ENCODE measurements at places on chromosomes 5 and 9.
A peak's percentile ranks its signal among the peaks of the same experiment; 100 is the strongest.

- no peak for DNase-seq
These were observed 34.2 kb downstream of the CDK7 start for GRCh38 chr5:69268899-69269298.

GRCh38 chr5:178335302-178336030, 102.9 kb upstream of the PHYKPL start:
- DNase-seq: no peak

- DNase-seq: no peak
These were observed 58.1 kb upstream of the CDKN2B start for GRCh38 chr9:22067196-22067595.

DNA sequence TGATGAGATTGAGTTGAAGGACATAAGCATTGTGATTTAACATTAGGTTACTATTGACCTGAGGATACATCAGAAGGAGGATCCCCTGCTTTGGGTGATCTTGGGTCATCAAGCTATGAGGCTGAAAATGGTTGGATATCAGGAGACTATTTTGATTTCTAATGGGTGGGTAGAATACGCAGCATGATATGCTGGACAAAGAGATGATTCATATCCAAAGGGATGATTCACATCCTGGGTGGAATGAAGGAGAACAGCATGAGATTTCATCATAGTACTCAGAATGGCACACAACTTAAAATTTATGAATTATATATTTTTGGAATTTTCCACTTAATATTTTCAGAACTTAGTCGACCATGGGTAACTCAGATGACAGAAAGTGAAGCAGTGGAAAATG, 1759.5 kb upstream of the C9orf72 start:
- no peak for DNase-seq

DNA sequence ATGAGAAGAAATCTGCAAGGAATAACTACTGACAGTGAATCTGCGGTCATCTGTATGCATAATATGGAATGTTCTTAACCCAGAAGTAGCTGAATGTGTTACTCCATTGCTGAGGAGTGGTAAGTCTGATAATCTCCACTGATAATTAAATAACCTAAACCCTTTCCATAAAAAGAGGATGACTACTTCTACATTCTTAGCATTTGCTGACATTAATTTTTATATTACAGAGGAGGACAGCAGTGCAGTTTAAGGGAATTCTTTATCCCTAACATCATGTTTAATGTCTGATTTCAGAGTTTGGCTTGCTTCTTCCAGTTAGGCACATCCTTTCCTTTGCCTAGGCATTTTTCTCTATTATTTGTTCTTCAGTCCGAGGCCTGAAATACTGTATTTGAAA, 52.2 kb downstream of the CDC42SE2 start:
- DNase-seq: no peak

GRCh38 chr5:87258507-87258906, 9.2 kb upstream of the RASA1 start:
- DNase-seq: no peak

DNA sequence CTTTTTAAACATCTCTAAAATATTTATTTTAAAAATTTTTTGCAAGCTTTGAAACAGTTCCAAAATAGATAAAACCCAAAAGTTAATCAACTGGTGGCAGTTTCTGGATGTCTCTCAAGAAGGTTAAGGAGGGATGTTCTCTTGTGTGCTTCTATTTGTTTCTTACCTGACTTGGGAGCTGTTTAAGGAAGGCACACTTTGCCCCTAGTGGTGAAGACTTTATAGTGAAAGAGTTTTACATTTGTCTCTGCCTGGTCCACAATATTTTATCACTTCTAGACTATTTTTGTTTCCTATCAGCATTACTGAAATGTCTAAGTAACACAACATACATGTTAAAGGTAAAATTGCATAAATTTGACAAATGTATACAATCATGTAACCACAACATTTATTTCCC, 552.8 kb downstream of the SEMA5A start:
- DNase-seq: no peak

- no peak for DNase-seq
These were observed 287.6 kb downstream of the PDE4D start for GRCh38 chr5:59605915-59606314.

GRCh38 chr9:85521371-85522197, 220.2 kb downstream of the AGTPBP1 start:
- no peak for DNase-seq

GRCh38 chr5:78245136-78245535, 49.4 kb downstream of the AP3B1 start:
- DNase-seq: no peak

DNA sequence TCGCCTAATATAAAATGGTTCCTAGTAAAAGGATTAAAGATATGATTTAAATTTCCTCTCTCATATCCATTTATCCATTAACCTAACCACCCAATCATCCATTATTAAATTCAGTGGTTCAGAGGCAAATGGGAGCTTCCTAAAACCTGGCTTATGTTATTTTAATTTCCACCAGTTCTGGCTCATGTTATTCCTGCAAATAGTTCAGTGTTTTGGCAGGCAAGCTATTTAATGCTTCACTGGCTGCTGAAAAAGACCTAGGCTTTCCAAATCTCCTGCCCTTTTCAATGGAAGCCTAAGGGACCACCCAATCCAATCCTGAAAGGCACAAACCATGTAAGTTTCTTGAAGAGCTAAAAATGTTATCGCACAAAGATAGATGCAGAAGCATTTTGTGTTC, 52.3 kb downstream of the POC5 start:
- no peak for DNase-seq

DNA sequence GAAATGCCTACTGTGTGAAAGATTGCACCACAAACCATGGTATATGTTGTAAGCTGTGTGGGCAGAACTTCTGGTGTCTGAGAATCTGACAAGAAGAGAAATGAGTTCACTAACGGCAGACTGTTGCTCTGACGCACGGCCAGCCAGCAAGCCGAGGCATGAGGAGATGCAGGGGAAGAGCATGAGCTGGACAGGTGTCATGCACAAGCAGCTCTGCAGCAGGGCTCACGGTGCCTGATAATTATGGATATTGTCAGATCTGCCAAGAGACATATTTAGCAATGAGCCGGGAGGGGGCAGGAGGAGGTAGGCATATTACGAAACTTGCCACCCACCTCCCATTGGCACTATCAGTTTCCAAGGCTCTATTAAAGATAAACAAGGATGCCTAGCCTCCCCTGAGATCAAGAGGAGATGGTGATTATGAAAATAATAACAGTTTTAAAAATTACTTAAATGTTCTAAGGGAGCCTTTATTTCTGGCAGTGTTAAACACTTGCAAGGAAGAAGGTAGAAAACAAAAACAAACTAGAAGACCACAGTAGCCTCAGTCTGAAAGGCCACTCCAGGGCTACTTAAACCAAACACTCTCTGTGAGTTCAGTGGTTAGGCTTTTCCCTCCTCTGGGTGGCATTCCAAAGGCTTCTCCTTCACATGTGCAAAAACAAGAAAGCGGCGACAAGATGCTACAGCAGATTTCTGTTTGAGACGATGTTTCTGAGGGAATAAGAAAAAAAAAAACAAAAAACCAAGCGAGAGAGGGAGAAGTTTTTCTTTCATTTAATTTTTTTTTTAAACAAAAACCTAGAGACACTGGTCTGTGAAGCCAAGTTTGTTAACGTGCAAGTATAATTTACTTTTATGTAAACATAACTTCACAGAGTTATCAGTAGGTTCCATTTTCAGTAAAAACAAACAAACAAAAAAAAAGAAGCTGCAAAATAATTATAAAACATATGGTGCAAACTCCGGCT, 339.5 kb downstream of the BNC2 start:
- DNase-seq: no peak

GRCh38 chr5:133702791-133703770, 90.7 kb upstream of the FSTL4 start:
- DNase-seq: no peak

GRCh38 chr5:135460246-135461033, 8.3 kb upstream of the TIFAB start:
- DNase-seq: no peak

- DNase-seq: no peak
These were observed 134.0 kb downstream of the GCNT1 start for GRCh38 chr9:76592974-76593347.

- no peak for DNase-seq
These were observed 1.4 kb downstream of the LRSAM1 start for GRCh38 chr9:127452691-127453090.

- no peak for DNase-seq
These were observed 52.8 kb upstream of the SNAPC3 start for GRCh38 chr9:15369871-15370270.

GRCh38 chr9:36142510-36143244, 6.1 kb downstream of the GLIPR2 start:
- DNase-seq: no peak

DNA sequence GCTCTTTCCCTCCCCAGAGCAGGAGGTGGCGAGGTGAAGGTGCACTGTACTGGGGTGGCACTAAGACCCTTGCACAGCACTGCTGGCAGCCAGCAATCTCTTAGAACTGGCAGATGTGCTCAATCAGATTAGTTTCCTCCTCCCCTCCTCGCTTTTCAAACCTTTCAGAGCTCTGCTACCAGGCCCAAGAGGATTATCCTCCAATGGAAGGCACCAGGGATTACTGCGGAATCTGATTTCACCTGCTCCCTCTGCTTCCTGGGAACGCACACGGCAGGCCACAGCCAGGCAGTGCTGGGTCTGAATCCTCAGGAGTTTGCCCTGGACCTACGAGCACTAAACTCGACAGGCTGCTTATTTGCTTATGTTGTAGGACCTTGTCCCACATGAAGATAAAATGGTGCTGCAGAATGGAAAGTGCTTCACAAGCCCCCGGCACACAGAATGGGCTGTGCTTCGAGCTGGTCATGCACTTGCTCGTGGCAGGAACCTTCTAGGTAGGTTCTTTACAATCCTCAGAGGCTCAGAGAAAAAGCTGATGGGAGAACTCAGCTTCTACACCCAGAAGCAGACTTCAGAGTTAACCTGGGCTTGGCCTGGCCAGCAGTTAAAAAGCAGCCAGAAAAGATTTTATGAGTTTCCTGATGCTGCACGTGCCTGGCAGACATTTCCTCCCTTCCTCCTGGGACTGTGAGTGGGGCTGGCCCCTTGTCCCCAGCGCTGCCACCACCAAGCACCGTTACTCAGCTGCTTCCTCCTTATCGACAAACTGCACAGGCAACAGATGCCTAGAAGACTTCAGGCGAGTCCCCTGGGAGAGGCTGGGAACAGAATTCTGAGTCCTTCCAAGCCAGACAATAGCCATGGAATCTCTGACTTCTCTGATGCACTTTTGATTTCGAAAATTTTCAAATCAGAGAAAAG, 33.1 kb downstream of the FABP6 start:
- DNase-seq: peak; percentile 34

DNA sequence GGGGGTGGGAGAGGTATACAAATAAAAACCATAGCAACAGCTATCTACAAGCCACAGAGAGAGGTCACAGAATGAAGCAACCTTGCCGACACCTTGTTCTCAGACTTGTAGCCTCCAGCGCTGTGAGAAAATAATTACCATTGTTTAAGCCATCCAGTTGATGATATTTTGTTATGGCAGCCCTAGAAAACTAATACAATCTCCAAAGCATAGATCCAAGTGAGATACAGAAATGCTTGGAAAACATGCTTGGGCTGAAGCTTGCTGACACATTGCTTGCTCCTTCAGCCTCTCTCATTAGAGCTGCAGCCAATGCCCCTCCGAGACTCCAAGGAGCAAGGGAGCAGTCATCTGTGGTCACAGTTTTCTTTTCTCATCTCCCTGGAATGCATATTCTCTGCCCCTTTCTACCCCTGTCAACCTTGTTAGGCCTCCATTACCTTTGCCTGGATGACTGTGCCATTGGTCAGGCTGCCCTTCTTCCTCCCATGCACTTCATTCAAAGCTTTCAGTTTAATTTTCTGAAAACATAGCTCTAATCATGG, 401.4 kb upstream of the KLF4 start:
- no peak for DNase-seq

- no peak for DNase-seq
These were observed 51.9 kb upstream of the NEK6 start for GRCh38 chr9:124205686-124206352.

- DNase-seq: no peak
These were observed 22.6 kb downstream of the TGFBR1 start for GRCh38 chr9:99127356-99128132.

GRCh38 chr9:100307080-100307479, 45.7 kb downstream of the TEX10 start:
- no peak for DNase-seq

- no peak for DNase-seq
These were observed 222.9 kb upstream of the MEF2C start for GRCh38 chr5:89105836-89106235.

DNA sequence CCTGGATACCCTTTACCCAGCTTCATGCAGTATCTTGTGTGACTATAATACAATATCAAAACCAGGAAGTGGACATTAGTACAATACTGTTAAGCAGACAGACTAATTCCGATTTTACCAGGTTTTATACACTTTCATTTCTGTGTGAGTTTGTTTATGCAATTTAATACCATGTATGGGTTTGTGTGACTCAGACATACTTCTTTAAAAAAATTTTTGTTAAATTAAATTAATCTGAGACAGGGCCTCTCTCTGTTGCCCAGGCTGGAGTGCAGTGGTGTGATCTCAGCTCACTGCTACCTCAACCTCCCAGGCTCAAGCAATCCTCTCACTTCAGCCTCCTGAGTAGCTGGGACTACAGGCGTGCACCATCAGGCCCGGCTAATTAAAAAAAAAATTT, 156.8 kb downstream of the GAPVD1 start:
- DNase-seq: no peak

- DNase-seq: no peak
These were observed 4.5 kb downstream of the LMX1B start for GRCh38 chr9:126618190-126618584.

GRCh38 chr5:158100373-158100888, 241.5 kb upstream of the CLINT1 start:
- DNase-seq: no peak

GRCh38 chr9:15531380-15531779, 20.6 kb upstream of the PSIP1 start:
- no peak for DNase-seq

DNA sequence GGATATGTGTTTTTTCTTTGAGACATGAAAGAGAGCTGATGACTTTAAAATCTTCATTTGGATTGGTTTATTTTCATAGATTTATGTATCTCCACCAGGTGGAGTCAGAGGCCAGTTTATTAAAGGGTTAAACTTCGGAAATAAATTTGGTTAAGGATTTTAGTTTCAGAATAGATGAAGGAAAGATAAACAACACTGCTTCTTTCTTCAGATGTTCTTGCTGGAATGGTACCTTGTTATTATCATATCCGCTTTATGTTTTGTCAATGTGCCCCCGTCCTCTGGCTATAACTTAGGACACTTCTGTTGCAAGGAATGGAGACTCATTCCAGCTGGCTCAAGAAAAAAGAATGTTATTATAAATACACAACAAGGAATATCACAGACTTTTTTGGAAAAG, 81.2 kb downstream of the ALDH1A1 start:
- no peak for DNase-seq

DNA sequence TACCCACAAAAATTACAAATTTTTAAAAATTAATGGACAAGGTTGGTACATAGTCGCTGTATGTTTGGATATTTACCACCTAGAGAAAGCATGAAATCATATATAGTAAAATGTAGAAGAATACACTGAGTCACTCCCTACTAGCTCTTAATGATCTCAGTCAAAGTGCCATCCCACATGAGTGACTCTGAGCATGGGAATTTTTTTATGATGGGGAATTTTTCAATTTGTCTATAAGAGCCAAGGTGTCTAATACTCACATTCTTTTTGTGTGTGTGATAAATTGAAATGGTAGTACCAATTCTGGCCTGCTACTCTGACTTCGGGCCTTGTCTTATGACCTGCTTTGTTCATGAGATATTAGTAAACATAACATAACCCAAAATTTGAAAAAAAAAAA, 483.2 kb downstream of the CDH10 start:
- DNase-seq: no peak

- DNase-seq: no peak
These were observed 152.2 kb downstream of the GLIS3 start for GRCh38 chr9:4147476-4148230.

- no peak for DNase-seq
These were observed 20.6 kb upstream of the SCAMP1 start for GRCh38 chr5:78339617-78340436.

Measured in endothelial cell (in vitro differentiated cells).